ENCODE measurements at places on chromosomes 11 and 22.

- DNase-seq, result no peak
Measured at GRCh38 chr22:27578937-27579617, 222.5 kb downstream of the MN1 start.

GRCh38 chr11:68890490-68891231 is 13.0 kb downstream of the MRPL21 start:
- DNase-seq, result peak; percentile 53

DNA sequence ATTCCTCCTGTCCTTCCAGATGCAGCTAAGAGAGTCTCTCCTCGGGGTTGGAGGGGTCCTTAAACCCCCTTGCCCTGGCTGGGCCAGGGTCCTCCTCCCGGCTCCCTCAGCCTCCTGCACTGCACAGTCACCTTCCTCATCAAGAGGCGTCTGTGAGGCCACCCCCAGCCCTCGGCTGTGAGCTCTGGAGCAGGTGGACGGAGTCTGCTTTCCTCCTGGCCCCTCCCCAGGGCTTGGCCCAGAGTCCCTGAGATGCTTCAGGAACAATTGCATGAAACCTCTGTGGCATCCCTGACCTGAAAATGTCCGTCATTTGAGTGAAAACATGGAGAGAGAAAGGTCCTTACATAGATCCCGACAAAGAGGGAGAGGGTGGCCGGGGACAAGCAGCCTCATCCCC is 6.7 kb upstream of the FGF3 start:
- DNase-seq, result no peak

DNA sequence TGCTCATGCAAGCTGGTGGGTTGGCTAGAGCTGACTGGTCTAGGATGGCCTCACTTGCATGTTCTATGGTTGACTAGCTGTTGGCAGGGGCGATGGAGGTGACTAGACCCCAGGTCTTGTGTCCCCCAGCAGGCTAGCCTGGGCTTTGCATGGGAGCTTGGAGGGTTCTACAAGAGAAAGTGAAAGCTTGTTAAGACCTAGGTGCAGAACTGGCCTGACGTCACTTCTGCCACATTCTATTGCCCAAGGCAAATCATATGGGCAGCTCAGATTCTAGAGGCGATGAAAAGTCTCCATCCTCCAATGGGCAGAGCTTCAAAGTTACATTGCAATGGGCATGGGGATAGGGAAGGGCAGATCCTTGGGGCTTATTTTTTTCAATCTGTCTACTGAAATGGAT is 170.9 kb downstream of the MIAT start:
- DNase-seq, result no peak

GRCh38 chr11:117607449-117607848 is 189.6 kb downstream of the DSCAML1 start:
- no peak for DNase-seq

GRCh38 chr22:36727927-36728488 is 24.5 kb upstream of the CACNG2 start:
- DNase-seq, result no peak

DNA sequence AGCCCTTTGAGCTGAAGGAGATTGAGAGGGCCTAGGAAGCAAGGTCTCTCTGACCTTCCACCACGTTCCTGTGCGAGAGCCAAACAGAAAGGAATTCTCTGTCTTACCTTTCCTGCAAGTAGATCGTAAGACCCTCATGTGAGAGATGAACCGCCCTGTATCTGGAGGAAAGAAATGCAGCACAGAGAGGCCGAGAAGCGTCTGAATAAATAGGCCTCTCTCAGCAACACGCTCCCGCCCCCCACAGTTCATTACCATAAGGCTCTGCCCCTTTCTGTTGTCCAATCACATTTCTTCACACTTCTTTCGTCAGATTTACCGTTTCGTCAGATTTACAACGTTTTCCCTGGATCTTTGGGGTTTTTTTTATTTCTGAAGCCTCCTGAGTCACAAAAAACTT is 90.3 kb downstream of the BLID start:
- DNase-seq, result no peak

DNA sequence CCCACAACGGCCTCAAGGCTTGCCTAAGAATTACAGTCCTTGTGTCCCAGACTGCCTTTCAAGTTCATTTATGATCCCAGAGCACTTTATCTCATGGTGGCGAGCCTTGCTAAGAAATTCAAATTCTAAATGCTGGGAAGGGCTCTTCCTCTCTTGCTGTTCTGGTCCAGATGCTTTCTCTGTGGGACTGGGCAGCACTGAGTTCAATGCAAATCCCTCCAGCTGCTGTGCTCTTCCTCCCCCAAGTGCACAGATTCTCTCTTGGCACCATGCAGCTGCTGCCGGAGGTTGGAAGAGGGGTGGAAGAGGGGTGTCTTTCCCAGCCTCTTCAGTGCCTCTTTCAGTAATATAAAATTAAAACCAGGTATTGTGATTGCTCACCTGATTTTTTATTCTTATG is 828.0 kb downstream of the DLG2 start:
- DNase-seq, result no peak

DNA sequence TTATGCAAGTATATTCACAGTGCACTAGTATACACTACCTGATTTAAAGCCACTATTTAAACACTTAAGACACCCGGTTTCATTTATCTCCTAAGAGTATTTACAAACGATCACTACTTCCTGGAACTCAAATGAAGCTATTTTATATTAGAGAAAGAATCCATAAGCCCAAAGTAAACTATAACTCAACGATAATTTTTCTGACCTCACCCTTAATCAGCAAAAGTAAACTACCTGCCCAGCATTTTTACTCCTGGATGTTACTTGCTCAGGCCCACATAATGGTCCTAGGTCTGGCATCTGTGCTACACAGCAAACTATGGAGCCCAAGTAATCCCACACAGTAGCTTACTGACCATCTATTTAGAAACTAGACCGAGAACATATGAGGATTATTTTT is 33.4 kb downstream of the TSG101 start:
- DNase-seq, result no peak

DNA sequence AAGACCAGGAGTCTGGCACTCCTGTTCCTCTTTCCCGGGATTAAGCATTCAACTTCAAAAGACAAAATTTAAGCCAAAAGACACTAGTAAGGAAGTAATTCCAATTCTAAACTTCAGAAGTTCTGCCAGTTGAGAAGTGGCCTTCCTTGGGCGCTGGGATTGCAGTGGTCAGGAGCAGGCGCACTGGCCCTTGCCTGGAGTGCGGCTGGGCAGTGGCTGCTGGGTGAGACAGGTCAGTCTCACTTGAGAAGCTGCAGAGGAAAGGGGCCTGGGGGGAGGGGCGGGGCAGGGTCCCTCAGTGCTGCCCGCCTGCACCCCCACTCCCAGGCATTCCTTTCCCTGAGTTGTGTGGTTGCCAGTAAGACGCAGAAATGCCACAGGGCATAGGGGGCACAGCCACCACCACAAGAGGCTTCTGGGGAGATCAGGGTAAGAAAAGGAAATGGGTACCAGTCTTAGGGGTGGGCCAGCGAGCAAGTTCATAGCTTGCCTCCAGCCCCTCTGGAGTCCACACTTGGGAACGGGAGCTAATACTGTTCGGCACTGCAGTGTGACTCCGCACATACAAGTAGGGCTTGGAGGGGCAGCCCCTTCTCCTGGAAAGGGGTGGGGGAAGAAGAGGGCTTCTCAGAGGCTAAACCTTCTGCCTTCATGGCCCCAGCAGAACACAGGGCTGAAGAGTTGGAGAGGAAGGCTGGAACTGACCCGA is 5.5 kb downstream of the MRPL49 start:
- DNase-seq, result no peak

GRCh38 chr11:12679471-12679870 is 5.2 kb downstream of the TEAD1 start:
- no peak for DNase-seq

- no peak for DNase-seq
Measured at GRCh38 chr11:43784866-43785265, 95.8 kb upstream of the ALKBH3 start.

GRCh38 chr11:14619603-14620531 is 23.7 kb upstream of the PDE3B start:
- no peak for DNase-seq

- no peak for DNase-seq
Measured at GRCh38 chr11:132318421-132319157, 948.2 kb downstream of the NTM start.

DNA sequence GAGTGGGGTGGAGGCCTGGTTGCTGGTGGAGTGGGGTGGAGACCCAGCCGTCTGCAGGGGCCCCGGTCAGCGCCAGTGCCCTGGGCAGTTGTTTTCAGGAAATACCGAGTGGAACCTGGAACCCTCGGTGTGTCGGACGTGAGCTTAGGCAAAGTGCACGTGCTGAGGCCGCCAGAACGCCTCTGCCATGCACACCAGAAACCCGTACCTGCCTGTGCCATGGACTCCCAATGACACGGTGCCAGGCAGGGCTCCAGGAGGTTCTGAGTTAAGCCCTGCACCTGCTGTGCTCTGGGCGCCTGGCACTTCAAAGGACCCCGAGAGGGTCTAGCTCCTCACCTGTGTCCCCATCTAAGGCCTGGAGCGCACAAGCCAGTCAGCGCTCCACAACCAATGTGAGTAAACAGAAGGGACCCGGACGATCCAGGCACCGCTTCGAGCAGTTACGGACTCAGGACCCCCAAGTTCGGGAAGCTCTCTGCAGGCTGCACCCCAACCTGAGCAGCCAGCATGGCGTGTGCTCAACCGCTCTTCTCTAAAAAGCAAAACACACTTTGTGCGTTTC is 12.3 kb downstream of the TOLLIP start:
- DNase-seq, result no peak

- DNase-seq, result no peak
Measured at GRCh38 chr22:41387341-41387740, 5.6 kb downstream of the TEF start.

GRCh38 chr11:46307785-46308341 is 30.4 kb downstream of the CREB3L1 start:
- no peak for DNase-seq

- DNase-seq, result no peak
Measured at GRCh38 chr22:26734339-26735018, 77.1 kb downstream of the MIAT start.

GRCh38 chr11:9754010-9754471 is 90.2 kb downstream of the SWAP70 start:
- peak; percentile 27 for DNase-seq

DNA sequence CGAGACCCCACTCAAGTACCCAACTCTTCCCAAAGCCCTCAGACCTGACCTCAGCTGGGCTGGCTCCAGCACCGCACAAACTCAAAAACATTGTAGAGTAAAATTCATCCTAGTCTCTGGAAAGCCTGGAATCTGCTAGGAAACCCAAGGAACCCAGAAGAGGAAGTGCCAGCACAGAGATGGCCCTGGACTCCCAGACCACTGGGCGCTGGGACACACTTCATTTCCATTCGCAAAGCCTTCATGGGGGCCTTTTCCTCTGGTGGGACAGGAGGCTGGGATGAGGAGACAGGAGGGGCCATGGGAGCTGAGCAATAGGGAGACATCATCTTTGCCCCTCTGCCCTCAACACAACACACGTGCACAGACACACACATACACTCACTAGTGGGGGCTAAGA is 30.8 kb downstream of the ARRB1 start:
- no peak for DNase-seq

DNA sequence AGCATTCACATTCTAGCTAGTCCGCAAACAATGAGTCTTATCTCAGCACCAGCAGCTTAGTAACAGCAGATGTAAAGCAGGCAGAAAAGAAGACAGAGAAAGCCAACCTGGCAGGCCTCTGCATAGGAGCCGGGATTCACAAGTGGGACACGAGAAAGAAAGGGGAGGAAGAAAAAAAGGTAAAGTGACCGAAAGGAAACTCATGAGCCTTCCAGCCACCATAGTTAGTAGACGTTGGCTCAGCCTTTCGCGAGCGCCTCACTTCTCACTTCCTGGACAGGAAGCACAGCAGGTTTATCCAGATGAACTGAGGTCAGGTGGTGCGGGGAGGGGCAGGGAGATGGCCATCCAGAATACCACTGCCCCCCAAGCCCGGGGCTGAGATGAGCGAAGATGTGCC is 19.7 kb upstream of the KAT5 start:
- DNase-seq, result no peak

GRCh38 chr22:44347080-44347479 is 34.3 kb upstream of the SHISAL1 start:
- peak; percentile 35 for DNase-seq

DNA sequence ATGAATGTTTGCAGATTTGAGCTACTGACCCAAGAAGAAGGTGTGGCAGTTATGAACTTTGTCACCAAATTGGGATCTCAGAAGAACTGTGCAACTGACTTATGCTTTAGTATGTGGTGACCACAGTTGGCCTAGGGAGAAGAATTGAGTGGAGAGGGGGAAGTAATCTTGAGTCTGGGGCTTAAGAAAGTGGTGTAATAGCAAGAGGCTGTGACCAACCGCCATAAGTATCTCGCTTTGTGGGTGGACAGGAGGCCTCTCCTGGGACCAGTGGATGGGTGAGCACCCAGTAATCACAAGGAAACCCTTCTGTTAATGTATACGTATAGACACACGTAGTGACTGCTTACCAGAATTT is 12.7 kb upstream of the IL10RA start:
- no peak for DNase-seq

- no peak for DNase-seq
Measured at GRCh38 chr11:65548395-65548794, 9.8 kb downstream of the LTBP3 start.

DNA sequence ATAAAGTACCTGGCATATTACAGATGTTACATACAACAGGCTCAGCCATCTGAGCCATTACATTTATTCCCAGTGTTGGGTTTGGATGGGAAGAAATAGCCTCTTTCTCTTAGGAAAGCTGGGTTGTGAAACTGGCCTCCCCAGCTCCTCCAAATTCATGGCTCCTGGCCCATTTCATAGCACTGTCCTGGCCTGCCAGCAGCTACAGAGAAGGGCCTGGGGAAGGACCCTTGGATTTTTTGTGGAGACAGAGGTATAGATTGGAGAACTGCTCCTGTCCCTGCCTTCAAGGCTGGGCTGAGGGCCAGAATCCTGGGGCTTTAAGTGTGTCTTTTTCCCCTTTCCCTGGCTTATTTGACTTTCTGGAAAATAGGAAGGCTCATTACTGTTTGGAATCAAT is 18.0 kb downstream of the PKNOX2 start:
- DNase-seq, result no peak

DNA sequence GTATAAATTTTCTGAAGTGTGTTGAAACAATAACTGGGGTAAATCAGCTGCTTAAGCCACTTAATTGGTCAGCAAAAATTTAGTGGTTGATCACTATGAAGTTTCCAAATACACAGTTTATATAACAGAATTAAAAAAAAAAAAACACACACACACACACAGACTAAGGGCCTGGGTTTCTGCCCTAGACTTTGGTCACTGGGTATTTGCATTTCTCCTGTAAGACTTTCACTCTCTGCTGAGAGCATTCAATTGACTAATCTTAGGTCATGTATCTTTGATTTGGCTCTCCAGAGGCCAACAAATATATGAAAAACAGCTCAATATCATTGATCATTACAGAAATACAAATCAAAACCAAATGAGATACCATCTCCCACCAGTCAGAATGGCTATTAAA is 214.3 kb downstream of the KCNA4 start:
- DNase-seq, result no peak

DNA sequence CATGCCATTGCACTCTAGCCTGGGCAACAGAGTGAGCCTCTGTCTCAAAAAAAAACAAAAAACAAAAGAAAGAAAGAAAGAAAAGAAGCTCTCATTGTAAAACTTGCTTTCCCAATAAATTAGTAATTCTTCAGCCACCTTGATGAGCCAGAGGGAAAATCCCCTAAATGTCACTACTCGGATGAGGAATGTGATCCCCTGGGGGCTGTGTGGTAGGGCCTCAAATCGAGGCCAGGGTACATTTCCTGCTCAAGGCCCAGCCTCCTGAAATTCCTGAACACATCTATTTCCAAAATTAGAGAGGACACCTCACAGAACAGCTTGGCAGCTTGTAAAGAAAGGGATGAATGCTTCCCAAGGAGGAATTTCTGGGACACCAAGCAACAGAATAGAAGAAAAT is 147.1 kb upstream of the SESN3 start:
- DNase-seq, result no peak

- no peak for DNase-seq
Measured at GRCh38 chr22:48670731-48671130, 1156.9 kb downstream of the BRD1 start.

Data from NCI-H2171 treated with DMSO at 0.1 percent for 48 hours (cell line).